CD4-positive, alpha-beta T cell treated with Interleukin-1 beta for 1 hour (primary cell): ENCODE measurements at places on chromosomes 13 and 19.
A peak's percentile ranks its signal among the peaks of the same experiment; 100 is the strongest.

DNA sequence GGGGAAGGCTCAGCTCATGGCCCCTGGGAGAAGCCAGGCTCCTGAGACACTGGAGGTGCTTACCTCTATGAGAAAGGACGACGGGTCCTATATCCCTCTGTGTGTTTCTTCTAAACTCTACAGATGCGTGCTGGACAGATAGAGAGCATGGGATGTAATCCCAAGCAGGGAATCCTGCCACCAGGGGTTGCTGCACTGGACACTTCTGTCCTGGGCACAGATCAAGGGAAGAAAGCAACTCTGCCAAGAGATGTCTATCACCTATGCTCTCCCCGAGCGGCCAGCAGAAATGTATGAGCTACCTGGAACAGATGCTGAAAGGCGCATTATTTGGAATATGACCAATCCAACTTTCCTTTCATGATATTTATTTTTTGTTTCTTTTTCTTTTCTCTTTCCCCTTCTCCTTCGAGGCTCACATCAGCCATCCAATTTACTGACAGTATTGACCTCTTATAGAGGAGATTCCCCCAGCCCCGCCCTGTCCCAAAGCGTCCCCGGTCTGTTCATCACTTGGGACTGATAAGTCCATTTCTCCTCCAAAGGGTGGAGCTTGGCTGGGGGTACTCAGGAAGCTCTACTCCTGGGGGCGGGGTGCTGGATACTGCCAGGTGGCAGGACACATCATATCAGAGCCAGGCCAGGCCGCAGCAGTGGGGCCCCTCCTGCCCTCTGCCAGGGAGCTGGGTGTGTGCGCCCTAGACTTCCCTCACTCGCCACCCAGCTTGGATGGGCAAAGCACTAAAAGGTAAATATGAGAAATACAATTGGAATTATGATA, 34.2 kb downstream of the TSHZ3 start:
- no peak for DNase-seq

DNA sequence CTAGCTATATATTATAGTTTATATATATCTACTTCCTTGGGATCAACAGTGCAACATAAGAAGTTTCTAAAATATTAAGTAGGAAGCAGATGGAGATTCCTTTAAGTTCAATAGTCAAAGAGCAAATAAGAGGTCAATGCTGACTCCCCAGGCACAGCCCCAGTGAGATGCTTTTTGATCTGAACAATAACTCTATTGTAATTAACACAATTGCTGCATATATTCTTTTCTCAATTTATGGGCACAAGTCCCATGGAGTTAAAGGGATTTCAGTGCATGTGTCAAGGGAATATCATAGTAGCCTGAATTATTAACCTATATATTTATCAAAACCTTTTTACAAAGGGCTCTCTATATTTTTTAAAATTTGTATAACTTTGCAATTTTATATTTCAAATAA, 180.8 kb downstream of the SPRY2 start:
- no peak for DNase-seq

GRCh38 chr19:50876456-50876855, 3.2 kb downstream of the KLK2 start:
- no peak for DNase-seq

DNA sequence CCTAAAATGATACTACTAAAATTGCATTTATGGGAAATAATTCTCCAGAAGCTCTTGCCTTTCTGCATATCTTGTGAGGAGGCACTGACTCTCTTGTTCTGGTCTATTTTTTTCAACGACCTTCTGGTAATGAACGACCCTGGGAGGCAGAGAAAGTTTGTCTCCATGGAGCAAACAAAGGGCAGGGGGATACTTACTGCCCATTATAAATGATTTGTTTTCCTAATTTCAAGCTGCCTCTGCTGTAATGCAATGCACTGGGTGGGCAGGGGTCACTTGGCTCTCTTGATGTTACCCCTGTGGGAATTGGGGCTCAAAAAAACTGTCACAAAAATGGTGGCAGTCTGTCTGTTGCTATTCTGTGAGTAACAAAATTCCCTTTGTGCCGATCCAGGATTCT, 643.2 kb downstream of the LIG4 start:
- DNase-seq, result no peak

DNA sequence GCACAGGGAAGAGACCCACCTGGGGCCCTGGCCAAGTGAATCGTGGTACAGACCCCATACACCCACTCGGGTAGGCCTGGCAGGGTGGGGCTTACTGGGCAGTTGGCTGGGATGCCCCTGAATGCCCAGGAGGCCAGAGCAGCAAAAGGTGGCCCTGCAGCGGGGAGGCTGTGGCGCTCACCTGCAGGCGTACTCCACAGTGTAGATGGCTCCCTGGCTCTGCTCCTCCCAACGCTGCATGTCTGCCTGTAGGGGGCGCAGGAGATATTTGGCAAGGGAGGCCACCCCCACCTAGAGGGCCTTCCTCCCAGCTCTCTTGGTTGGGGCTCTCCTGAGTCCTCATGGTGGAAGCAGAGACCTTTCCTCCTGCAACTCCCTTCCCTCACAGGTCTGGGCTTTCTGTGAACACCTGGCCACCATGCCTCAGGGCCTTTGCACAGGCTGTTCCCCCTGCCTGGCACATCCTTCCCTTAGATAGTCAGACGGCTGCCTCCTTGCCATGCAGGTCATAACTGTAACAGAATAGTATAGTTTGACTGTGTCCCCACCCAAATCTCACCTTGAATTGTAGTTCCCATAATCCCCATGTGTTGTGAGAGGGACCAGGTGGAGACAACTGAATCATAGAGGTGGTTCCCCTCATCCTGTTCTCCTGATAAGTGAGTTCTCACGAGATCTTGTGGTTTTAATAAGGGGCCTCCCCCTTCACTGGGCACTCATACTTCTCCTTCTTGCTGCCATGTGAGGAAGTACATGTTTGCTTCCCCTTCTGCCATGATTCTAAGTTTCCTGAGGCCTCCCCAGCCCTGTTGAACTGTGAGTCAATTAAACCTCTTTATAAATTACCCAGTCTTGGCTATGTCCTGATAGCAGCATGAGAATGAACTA, 5.9 kb downstream of the BORCS8 start:
- DNase-seq, result peak; percentile 68

DNA sequence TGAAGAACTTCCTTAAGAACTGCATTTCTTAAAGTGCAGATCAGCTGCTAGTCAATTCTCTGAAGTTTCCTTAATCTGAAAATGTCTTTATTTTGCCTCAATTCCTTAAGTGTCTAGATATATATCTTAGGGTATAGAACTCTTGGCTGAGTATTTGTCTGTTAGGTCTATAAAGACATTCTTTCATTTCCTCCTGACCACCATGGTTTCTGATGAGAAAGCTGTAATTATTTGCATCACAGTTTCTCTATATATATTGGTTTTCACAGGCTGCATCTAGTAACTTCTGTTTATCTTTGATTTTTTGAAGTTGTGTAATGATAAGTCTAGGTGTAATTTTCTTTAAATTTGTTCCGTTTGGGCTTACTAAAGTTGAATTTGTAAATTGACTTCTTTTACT, 15.2 kb downstream of the NDFIP2 start:
- DNase-seq, result no peak

- DNase-seq, result no peak
These were observed 5.2 kb downstream of the LILRA4 start for GRCh38 chr19:54333586-54334298.

DNA sequence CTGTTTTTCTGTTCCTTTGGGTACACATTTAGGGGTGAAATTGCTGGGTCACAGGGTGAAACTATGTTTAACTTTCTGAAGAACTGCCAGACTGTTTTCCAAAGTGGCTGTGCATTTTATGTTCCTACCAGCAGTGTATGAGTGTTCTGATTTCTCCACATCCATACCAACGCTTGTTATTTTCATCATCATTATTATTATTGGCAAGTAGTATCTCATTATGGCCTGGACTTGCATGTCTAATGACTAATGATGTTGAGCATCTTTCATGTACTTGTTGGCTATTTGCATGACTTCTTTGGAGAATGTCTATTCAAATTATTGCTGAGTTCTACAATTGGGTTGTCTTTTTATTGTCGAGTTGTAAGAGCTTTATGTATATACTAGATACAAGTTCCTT, 321.8 kb upstream of the HTR2A start:
- no peak for DNase-seq

DNA sequence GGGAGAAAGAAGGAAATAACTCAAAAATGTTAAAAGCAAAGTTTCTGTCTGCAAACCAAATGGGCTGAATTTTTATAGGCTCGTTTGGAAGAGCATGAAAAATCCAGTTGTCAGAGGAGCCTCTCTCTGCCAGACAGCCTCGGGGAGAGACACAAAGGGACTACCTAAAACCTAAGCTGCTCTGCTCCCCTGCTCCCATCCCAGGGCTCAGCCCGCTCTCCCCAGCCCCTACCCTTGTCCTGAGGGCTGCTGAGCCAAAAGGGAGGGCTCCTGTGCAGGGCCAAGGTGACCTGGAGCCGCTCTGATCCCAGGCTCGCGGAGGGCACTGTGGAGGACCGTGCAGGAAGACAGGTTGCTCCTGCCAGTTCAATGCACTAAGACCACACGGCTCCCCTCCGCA, 96.7 kb upstream of the UQCRFS1 start:
- no peak for DNase-seq

- DNase-seq, result no peak
These were observed 73.2 kb downstream of the ZNF536 start for GRCh38 chr19:30445385-30445784.

GRCh38 chr13:77305266-77305665, 21.6 kb downstream of the MYCBP2 start:
- DNase-seq, result no peak

- no peak for DNase-seq
These were observed 783.3 kb upstream of the ATXN8OS start for GRCh38 chr13:69324090-69324886.
